ENCODE measurements at places on chromosomes 5 and 9.

- DNase-seq: no peak
These were observed 13.7 kb upstream of the MTAP start for GRCh38 chr9:21788752-21789151.

- DNase-seq: no peak
These were observed 38.3 kb downstream of the RETREG1 start for GRCh38 chr5:16578474-16578883.

GRCh38 chr5:102666164-102666946, 88.8 kb upstream of the PAM start:
- DNase-seq: no peak

GRCh38 chr9:108477529-108478006, 378.2 kb downstream of the ACTL7B start:
- no peak for DNase-seq

DNA sequence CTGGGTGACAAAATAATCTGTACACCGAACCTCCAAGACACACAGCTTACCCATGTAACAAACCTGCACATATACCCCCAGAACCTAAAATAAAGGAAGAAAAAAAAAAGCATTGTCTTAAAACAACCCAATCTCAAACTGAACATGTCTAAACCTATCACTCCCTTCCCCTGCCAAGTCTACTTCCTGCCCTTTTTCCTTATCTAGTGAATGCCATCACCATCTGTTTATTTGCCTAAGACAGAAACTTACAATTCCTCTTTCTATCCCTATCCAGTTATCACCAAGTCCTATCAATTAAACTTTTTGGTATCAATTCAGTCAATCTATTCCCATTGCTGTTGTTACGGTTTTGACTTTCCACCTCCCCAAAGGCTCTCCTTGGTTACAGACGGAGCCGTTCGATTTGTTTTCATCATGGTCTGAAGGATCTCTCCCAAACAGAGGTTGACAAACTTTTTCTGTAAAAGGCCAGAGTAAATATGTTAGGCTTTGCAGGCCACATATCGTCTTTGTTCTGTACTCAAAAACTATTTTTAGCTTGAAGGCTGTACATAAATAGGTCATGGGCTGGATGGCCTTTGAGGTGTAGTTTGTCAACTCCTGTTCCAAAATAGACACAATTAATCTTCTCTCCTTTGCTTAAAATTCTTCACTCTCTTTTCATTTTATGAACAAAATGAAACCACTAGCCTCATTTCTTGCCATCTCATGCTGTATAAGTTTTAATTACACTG, 12.1 kb downstream of the NOL8 start:
- no peak for DNase-seq

DNA sequence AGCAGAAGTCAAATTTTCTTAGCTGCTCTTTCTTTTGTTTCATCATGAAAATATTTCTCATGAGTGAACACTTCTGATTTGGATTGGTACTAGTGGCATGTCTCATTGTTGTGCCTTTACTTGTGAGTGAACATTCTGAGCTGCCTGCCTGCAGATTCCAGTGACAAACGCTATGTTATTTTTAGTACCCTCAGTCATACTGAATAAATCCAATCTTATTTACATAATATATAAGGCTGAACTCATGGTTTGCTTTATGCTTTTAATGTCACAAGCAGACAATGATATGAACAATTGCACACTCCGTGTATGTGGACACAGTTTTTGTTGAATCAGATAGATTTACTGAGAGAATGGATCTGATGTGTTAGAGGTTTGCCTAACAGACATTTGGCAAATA, 67.8 kb downstream of the ACTBL2 start:
- no peak for DNase-seq

GRCh38 chr9:8857068-8857925, 1057.7 kb upstream of the DMAC1 start:
- DNase-seq: no peak

DNA sequence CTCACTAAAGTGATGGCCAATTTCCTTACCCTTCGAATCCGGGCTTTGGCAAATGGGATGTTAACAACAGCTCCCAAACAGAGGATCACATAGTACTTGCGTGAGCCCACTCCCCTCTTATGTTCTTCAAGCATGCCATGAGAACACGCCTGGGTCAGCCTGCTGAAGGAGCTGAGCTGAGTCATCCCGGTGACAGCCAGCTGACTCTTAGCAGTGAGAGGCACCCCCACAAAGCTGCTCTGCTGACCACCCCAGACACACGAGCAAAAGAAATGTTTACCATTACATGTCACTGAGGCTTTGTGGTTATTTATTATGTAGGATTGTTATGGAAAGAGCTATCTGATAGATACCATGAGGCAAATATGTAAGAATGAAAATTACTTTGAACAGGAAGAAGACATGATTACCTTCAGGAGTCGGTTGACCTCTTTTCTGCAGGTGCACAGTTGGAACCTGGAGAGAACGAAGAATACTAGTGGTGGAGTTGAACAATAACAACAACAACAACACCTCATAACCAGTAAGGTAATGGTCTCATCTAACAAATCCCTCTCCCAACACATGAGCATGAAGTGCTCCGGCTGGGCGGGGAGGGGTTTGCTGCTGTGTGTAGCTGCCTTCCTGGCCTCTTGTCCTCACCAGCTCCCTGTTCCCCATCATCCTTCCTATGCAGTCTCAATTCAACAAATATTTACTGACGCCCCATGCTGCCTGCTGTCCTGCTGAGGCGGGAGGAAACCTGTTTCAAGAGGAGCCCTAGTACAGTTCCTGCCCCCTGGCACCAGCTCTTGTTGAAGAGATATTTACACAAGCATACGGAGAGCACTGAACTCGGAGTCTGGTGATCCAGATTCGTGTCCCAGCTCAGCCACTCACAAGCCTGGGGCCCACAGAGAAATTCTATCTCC, 69.4 kb upstream of the LHFPL2 start:
- no peak for DNase-seq

DNA sequence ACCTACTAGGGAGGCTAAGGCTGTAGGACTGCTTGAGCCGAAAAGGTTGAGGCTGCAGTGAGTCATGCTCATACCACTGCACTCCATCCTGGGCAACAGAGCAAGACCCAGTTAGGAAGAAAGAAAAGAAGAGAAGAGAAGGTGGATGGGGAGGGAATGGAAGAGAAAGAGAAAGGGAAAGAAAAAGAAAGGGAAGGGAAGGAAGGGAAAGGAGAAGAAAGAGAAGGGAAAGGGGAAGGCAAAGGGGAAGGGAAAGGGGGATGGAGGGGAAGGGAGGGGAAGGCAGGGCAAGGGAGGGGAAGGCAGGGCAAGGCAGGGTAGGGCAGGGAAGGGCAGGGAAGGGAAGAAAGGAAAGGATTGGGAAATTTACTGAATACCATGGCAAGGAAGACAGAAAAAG, 157.0 kb downstream of the ACTL7B start:
- no peak for DNase-seq

- DNase-seq: no peak
These were observed 106.1 kb upstream of the SLC44A1 start for GRCh38 chr9:105138306-105138801.

- no peak for DNase-seq
These were observed 18.0 kb downstream of the HK3 start for GRCh38 chr5:176881021-176881749.

DNA sequence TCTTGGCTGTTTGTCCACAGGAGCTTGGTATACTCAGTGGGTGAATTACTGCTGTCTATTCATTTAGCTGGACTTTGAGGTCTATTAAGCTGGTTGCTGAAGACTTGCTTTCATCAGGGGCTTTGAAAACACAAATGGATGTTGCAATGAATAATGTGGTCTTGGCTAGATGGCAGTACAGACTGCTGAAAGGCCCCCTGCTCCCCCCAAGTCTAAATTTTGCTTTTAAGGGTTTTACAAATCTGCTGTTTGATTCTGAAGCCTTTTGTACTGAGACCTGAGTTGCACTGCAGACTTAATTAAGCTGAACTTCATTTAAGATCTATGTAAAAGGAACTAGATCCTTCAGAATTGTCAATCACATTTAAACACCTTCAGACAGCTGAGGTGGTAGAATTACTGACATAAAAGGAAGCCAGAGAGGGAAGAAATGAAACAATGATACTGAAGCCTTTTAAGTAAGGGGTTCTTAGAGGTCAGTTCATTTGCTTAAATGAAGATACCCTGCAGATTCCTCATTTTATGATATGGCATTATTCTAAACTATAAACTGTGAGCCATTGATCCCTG, 37.3 kb downstream of the KCTD16 start:
- DNase-seq: no peak

DNA sequence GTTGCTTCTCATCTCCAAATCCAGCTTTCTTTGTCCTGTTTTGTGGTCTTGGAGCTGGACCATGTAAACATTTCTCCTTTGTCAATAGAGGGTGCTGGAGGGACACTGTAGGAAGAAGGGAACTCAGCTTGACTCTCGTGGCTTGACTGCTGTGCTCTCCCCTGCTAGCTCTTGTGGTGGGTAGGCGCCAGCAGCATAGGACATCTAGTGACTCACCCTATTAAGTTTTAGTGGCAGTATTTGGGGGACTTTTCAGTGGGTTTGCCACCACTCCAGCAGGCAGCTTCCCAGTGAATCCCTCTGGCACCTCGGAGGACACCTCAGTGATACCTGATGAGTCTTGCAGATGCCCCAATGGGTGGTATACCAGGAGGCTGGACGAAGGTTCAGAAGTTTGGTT, 97.8 kb downstream of the TSSK1B start:
- DNase-seq: no peak

DNA sequence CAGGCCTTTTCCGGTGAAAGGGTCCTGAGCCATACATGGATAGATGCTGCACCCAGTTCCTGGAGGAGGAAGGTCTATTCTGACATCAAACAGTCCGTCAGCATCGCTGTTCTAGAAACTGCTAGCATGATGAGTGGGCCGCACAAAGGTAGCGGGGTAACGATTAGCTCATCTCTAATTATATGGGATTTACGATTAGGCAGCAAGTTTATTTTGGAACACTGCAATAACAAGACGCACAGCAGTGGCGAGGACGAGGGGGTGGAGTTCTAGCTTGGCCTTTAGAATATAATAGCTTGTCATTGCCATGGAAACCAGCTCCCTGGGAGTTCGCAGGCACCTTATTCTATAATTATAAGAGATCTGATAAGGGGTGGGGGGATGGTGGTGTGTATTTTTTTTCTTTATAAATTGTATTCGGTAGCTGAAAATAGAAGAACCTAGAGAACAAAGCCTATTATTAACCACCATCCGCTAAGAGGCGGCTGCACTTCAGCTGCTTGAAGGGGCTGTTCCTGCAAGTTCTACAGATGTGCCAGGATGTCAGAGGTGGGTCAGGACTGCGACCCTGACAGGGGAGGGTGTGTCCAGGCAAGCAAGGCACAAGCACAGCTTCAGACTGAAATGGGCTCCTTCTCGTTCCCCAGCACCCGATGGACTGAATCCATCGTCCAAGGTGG, 311.0 kb downstream of the AGTPBP1 start:
- no peak for DNase-seq

DNA sequence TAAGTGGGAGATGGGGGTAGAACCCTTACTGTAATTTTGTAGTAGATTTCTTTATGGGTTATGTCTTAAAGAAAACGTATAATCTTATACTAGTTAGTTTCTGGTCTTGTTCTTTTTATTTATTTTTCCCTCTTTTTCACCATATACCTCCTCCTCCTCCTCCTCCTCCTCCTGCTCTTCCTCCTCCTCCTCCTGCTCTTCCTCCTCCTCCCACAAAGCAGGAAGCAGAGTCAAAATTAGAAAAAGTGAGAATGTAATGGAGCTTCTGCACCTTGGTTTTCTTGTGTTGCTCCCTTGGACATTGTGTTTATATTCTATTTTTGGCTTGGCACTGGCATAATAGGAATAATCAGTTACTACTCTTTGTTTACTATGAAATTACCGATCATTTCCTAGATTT, 4.5 kb downstream of the MACIR start:
- DNase-seq: no peak

DNA sequence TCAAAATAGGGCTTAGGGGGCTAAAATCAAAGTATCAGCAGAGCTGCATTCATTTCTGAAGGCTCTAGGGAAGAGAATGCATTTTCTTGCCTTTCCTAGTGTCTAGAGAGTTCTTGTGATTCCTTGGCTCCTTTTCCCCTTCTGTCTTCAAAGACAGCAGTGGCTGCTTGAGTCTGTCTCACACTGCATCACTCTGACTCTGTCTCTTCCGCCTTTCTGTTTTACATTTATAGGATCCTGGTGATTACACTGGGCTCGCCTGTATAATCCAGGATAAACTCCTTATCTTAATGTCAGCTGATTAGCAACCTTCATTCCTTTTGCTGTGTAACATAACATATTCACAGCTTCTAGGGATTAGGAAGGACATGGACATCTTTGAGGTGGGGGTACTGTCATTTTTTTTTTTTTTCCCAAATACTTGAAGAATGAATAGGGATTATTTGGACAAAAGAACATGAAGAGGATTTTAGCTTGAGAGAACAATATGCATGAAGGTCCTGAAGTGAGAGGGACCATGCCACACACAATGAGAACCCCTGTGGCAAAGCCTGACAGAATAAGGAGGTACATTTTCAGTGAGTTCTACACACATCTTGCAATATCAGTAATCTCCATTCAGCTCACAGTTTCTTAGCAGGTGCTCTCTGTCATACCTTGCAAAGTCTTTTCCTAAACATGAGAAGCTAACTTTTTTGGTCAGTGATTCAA, 267.6 kb downstream of the FAM170A start:
- no peak for DNase-seq

DNA sequence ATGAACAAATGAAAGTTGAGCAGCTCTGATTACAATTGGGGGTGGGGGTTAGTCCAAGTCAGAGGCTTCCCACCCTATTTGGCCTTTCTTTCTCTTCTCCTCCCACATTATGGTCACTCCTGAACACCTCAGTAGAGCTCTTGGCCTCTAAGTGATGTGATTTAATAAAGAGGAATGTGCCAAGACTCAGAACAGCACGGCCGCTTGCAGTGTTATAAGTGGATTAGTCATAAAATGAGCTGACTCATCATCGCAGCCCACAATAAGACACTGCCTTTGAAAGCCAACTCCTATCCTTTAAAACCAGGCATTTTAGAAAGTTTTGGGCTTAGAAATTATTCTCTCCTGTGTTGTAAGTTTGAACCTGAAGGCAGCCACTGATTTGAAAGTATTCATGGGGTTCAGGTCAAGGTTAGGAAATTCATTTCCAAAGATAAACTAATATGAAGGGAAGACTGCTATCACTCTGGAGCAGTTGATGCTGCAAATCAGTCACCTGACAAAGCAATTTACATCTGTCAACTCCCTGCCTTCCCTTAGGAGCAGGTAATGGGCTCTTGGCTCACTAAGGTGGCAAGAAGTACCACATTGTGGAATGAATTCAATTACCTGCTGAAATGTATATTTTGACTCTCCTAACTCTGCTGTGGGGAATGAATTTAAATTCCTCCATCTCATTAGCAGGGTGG, 283.6 kb upstream of the NMUR2 start:
- no peak for DNase-seq

DNA sequence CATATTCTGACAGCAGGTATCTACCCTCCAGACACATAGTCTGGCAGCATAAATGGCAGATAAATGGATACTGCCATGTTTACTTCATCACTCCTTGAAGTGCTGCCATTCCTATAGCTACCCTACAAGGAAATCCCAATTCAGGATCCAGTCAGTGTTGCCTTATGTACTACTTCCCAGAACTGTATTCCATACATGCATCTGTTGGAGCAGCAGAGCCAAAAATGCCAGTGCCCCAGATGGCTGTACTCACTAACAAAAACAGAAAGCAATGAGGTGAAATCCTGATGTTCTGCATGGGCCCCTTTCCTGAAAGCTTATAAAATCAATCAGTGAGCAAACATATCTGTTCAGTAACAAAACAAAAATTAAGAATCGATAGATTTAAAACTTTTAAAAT, 490.0 kb upstream of the COX7C start:
- no peak for DNase-seq
